ENCODE measurements at places on chromosomes 7 and 10.

GRCh38 chr10:45418417-45418848 is 44.4 kb downstream of the ALOX5 start:
- ATAC-seq = no peak

DNA sequence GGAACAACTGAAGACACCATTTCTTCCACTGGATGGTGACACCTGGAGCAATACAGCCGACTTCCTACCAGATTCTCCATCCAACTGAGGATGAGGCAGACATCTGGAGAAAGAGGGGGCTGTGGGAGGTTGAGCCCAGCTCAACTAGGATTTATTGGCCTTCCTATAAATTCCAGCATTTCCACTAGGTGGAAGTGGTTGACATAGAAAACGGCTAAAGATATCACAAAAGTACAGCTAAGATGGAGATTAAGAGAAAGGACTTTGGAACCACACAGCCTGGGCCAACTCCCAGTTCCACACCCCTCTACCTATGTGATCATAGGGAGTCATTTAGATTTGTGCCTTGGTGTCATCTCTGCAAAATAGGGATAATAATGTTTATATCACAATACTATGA is 61.3 kb upstream of the CAV2 start:
- no peak for ATAC-seq

DNA sequence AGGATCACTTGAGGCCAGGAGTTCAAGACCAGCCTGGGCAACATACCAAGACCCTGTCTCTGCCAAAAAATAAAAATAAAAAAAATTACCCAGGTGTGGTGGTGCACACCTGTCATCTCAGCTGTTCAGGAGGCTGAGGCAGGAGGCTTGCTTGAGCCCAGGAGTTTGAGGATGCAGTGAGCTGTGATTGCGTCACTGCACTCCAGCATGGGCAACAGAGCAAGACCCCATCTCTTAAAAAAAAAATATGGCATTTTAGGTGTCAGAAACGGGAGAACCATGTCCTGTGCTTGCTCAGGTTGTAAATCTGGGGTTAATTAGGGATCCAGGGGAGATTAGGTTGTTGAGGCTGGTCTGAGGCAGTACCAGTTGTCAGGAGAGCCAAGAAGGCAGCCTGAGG is 64.9 kb downstream of the GTF2IRD1 start:
- ATAC-seq = no peak

DNA sequence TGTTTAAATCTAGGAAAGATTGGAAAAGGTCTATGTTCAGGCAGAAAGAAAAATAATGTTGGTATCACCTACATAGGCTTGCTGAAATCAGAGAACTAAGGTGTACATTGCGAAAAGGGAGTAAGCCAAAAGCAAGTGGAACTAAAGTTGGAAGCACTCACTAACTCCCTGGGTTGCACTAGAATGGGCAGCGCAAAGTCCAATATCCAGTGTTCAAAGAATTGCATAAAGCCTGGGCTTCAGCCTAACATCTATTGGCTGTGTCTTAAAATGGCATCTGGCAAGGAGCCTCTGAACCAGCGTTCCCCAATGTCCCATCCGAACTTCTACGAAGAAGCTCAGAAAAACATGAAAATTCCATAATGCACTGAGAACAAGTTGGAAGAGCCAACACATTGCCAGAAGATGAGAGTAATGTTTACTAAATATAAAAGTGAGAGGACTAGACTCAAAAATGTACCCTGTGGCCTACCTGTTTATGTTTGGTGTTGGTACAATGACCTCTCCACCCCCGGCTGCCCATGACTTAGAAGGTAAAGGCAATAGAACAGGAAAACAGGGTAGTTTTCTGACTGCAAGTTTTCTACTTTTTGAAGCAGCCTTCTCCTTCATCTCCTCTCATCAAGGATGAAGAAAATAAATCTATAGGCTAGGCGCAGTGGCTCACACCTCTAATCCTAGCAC is 275.9 kb upstream of the GHITM start:
- no peak for ATAC-seq

DNA sequence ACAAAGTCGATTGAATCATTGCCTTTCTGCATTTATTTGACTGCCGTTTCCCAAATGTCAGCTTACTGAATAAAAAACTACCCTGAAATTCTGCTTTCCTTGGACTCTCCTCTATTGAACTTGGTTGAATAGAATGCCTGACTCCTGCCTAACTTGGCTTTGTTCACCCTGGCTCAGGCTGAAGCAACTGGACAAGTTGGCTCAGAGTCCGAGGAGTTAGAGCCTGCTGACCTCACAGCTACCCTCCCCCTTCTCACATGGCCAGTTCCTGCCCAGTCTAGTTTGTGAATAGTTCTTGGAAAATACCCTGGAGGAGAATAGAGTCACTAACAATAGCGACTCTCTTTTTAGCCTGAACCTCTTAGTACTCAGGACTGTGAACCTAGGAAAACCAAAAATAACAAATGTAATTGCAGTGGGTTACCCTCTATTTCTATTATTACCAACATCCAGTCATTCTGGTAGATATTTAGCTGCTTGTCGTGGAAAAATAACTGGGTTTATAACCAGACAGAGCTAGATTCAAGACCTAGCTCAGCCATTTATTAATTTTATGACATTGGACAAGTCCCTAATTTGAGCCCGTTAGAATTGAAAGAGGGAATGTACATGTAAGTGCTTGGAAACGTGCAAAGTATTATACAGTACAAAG is 17.3 kb upstream of the NRBF2 start:
- ATAC-seq = peak; percentile 96

DNA sequence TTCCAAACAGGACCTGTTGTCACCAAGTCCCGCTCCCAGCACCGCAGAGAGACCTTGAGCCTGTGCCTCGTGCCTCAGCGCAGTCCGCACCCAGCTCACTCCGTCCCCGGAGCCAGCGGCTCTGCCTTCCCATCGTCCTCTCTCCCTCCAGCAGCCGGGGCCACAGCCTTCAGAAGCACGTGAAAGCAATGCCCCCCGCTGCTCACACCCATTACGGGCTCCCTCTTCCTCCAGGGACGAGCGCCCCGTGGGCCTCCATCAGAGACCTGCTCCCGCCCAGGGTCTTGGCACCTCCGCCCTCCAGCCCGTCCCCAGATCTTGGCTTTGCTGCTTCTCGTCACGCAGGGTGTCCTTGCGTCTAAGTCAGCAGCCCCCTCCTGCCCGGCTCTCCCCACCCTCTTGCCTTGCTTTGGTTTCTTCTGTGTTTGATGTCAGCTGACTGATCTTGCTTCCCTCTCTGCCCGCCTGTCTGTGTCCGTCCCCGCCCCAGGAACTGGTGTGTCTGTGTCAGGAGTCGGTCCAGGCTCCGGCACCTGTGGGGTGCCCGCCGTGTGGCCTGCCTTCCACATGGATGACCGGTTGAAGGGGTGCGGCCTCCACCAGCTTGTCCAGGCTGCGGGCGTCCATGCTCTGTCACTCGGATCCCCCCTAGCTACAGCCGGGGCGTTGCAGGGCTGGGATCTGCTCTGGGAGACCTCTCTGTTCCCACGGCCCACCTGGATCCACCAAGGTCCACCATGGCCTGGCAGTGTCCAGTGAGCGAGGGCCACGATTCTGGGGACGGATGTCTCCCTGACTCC is 61.9 kb downstream of the FOXL3 start:
- ATAC-seq = no peak

DNA sequence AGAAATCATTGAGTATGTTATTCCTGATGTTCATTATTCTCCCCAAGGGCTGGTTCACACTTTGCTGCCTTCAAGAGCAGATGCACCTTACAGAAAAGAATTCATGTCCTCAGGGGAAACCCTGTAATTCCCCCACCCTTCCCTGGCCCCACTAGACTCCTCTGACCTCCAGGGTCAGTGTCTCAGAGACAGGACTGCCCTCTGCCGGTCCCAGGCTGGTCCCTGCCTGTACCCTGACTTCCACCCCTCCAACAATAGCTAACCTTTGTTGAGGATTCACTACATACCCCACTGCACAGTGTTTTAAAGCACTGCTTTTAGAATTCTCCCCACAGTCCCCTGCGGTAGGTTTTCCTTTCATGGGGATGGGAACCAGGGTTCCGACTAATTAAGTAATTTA is 4.4 kb upstream of the SEPHS1 start:
- ATAC-seq = no peak

GRCh38 chr7:106595922-106596321 is 65.0 kb downstream of the CCDC71L start:
- ATAC-seq = no peak

- ATAC-seq = no peak
These were observed 20.7 kb downstream of the MET start for GRCh38 chr7:116692401-116693308.

DNA sequence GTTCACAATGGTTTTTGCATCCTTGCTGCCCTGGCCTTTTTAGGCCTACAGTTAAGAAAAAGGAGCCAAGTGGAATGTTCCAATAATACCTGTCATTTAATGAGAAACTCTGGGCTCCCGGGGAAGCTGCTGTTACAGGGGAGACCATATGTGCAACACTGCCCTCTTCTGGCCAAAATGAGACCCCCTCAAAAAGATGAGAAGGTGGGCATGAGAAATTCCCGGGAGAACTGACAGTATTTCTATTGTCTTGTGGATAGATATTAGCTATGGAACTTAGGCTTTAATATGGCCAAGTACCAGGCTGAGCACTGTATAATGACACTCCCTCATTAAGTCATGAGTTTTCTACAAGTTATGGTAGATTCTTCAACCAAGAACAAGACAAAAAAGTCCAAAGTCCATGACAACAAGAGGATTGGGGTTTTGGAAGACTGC is 99.4 kb downstream of the CCDC3 start:
- no peak for ATAC-seq

DNA sequence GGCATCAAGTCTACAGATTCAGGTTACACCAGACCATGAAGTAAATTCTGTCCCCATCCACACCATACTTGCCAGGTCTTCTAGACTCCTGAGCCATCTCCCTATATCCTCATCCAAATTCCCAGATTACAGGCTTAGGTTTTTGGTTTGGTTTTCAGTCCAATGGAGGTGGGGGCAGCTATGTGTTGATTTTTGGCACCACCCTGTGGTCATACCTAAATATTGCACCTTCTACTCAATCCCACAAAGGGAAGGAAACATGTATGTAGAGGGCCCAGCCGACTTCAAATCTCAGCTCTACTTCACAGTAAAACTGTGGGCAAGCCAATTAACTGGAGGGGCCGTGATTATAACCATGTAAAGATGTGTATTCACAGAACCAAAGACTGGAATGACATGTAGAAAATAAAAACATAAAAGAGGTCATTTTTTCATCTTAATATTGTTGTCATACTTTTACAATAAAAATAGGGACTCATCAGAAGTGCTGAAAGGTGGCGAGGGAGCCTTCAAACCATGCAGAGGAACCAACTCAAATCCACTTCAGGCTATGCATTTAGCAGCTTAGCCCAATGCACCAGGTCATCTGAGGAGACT is 19.8 kb downstream of the ERCC6 start:
- peak; percentile 64 for ATAC-seq

- no peak for ATAC-seq
These were observed 44.9 kb downstream of the BEND7 start for GRCh38 chr10:13483951-13484350.

DNA sequence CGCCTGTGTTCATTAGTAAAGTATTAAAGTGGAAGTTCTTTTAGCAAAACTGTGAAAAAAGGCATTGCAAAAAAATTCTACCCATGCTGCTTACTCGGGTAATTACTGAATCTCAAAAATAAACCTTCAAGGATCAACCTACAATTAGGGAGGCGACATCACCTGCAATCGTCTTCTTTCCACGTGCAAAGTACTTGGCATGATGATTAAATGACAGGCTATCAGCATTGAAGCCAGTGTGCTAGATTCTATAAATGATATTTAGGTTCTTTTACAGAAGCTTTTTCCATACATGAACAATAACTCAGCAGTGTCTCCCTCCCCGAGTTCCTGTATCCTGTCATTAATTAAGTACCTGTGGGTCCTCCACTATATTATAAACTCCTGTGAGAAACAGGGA is 105.8 kb downstream of the SFMBT2 start:
- no peak for ATAC-seq

- ATAC-seq = no peak
These were observed 82.7 kb downstream of the RAMP3 start for GRCh38 chr7:45240273-45240771.

GRCh38 chr7:41705109-41705901 is 2.4 kb upstream of the INHBA start:
- peak; percentile 95 for ATAC-seq

- no peak for ATAC-seq
These were observed 60.8 kb upstream of the PPIF start for GRCh38 chr10:79286318-79286951.

GRCh38 chr10:91339729-91340128 is 70.4 kb upstream of the HECTD2 start:
- ATAC-seq = no peak

GRCh38 chr7:80681272-80681885 is 42.9 kb downstream of the CD36 start:
- no peak for ATAC-seq

DNA sequence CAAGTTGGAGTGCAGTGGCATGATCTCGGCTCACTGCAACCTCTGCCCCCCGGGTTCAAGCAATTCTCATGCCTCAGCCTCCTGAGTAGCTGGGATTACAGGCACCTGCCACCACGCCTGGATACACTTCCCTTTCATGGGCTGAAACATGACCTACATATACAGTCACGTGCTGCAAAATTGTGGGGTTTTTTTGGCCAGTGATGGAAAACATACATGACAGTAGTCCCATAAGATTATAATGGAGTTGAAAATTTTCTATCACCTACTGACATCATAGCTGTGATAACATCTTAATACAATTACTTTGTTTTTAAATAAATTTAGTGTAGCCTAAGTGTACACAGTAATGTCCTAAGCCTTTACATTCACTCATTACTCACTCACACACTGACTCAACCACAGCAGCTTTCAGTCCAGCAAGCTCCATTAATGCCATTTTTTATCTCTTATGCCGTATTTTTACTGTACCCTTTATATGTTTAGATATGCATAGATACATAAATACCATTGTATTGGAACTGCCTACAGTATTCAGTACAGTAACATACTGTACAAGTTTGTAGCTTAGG is 79.9 kb upstream of the TMEM196 start:
- no peak for ATAC-seq

GRCh38 chr10:4046030-4046429 is 261.0 kb upstream of the KLF6 start:
- ATAC-seq = no peak

GRCh38 chr7:32381024-32381601 is 109.1 kb downstream of the LSM5 start:
- ATAC-seq = no peak

DNA sequence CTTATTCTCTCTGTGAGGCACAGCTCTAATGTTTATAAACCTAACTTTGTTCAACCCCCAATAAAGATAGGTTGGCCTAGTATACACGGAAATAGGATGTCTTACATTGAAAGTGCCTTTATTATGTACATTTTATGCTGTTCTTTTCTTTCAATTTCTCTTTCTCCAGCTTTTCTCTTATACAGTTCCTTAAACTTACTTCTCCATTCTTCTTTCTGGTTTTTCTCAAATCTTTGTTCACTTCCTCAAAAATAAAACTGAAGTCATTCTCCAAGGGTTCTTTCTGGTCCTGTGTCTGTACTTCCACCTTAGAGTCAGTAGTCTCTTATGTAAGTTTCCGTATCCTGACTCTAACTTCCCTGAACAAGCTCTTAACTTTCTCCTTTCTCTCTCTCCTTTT is 29.2 kb upstream of the NAMPT start:
- ATAC-seq = no peak
